ENCODE measurements at places on chromosomes 7 and 10.

DNA sequence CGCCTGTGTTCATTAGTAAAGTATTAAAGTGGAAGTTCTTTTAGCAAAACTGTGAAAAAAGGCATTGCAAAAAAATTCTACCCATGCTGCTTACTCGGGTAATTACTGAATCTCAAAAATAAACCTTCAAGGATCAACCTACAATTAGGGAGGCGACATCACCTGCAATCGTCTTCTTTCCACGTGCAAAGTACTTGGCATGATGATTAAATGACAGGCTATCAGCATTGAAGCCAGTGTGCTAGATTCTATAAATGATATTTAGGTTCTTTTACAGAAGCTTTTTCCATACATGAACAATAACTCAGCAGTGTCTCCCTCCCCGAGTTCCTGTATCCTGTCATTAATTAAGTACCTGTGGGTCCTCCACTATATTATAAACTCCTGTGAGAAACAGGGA, 105.8 kb downstream of the SFMBT2 start:
- DNase-seq = no peak

- no peak for DNase-seq
These were observed 154.8 kb downstream of the DGKB start for GRCh38 chr7:14747701-14748100.

GRCh38 chr7:50423860-50424259, 26.3 kb downstream of the FIGNL1 start:
- DNase-seq = no peak

DNA sequence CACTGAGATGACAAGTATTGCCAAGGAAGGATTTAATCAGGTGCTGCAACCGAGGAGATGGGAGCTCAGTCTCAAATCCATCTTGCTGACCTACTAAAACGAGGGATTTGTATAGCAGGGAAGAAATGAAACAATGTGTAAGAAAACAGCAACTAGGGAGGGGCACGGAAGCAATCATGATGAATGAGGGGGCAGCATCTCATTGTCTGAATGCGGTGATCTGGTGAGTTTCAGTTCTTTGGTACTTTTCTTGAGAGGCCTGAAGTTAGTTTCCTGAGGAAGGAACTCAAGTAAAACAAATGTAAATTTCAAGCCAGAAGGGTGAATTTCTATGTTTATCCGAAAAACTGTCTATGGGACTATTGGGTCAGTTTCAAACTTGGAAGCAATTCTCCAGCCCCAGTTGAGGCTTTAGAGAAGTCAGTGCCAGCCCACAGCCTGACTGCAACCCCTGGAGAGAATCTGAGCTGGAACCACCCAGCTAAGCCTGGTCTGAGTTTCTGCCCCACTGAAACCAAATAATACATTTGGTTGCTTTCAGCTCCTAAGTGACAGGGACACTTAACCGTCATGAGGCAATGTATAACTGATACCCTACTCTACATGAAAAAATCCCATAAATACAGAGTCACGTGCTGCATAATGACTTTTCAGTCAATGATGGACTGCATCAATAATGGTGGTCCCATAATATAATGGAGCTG, 45.8 kb upstream of the TNS3 start:
- no peak for DNase-seq

- no peak for DNase-seq
These were observed 624.8 kb upstream of the LRRTM3 start for GRCh38 chr10:66301078-66301477.

DNA sequence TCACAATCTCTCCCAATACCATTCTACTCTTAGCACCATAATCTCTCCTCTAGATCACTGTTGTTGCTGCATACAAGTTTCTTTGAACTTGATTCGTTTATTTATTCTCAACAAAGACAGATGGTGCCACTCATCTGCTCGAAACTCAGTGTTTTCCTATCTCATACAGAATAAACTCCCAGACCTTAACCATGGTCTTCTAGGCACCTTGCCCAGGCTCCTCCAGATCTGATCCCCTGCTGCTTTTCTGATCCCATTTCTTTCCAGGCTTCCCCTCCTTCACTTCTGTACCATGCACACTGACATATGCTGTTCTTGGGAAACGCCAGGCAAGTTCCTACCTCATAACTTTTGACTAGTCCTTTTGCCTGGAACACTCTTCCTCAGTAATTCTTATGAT, 645.7 kb downstream of the DNAJB9 start:
- no peak for DNase-seq
